Activated CD4-positive, alpha-beta T cell treated with anti-CD3 and anti-CD28 coated beads for 36 hours (primary cell): ENCODE measurements at places on chromosomes 5 and 9. TPM values are rescaled to one million over a fixed set of nuclear protein-coding genes. Genes with fewer than 3 reads are reported as not detected.

PDLIM4 gene
- 0.23 TPM for total RNA-seq

ERGIC1 gene
- total RNA-seq = 50.0 TPM

PCDHGB7 gene
- total RNA-seq = not detected

ZDHHC12 gene
- total RNA-seq = 45.3 TPM

ITK gene
- total RNA-seq = 249 TPM

RNF183 gene
- total RNA-seq = 0.64 TPM

FLT4 gene
- total RNA-seq = 0.75 TPM

PCDHB15 gene
- total RNA-seq = not detected

ZNF484 gene
- 9.8 TPM for total RNA-seq

FRMPD1 gene
- not detected for total RNA-seq

PCDHGC5 gene
- total RNA-seq = not detected

PCDHGA1 gene
- 0.05 TPM for total RNA-seq

COL23A1 gene
- not detected for total RNA-seq

MYMK gene
- not detected for total RNA-seq

WDR38 gene
- total RNA-seq = not detected

RNF224 gene
- not detected for total RNA-seq

ZFP62 gene
- total RNA-seq = 31.8 TPM

PCDHA9 gene
- not detected for total RNA-seq

DMGDH gene
- total RNA-seq = 0.86 TPM

ACTBL2 gene
- total RNA-seq = not detected

GPX8 gene
- total RNA-seq = not detected

PLCXD3 gene
- total RNA-seq = not detected

MORN5 gene
- total RNA-seq = not detected

TAF11L5 gene
- total RNA-seq = not detected

PCDHA8 gene
- total RNA-seq = not detected
